Right atrium auricular region (tissue), 2 donors: ENCODE measurements at places on chromosomes 12 and 14. TPM values are rescaled to one million over a fixed set of nuclear protein-coding genes. Genes with fewer than 3 reads are reported as not detected.

HCAR3 gene
- not detected for total RNA-seq

LETMD1 gene
- 27.2 TPM for total RNA-seq

CCDC88C gene
- total RNA-seq = 4.4 TPM

ZNF641 gene
- total RNA-seq = 19.1 TPM

SLC10A1 gene
- not detected for total RNA-seq

CMTM5 gene
- total RNA-seq = not detected

SRGAP1 gene
- total RNA-seq = 3.3 TPM

HOXC12 gene
- total RNA-seq = not detected

ADCY4 gene
- 17.1 TPM for total RNA-seq

FAM181A gene
- not detected for total RNA-seq

PAX9 gene
- total RNA-seq = not detected

TRMT61A gene
- 7.4 TPM for total RNA-seq

HOXC6 gene
- total RNA-seq = not detected

PTCSC3 gene
- not detected for total RNA-seq
